ENCODE measurements at places on chromosomes 7 and 10.

DNA sequence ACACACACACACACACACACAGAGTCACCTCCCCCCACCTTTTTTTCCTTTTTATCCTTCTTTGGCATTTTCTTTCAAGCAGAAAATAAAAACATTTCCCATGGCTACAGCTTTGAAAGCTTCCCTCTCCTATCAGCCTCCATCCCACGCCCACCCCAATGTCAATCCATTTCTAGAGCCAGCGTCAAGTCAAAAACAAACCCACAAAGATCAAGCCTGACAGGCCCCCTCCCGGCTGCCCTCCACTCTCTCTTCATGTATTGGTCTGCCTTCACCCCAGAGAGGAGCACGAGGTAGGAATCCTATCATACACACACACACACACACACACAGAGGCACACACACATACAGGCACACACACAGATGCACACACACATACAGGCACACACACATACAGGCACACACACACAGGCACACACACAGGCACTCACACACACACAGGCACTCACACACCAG lies 8.0 kb upstream of the TNRC18 start:
- H3K27me3 ChIP-seq, result peaks cover 36% of the 10 kb centered on the region
- DNase-seq, result no peak
- peaks cover 6% of the 10 kb centered on the region for H3K4me1 ChIP-seq
- H3K27ac ChIP-seq, result no peak overlapping the region

GRCh38 chr10:72490951-72491350 lies 134.9 kb downstream of the MICU1 start:
- no peak overlapping the region for H3K27ac ChIP-seq
- no peaks in the 10 kb centered on the region for H3K27me3 ChIP-seq
- no peaks in the 10 kb centered on the region for H3K36me3 ChIP-seq

GRCh38 chr10:34498821-34499220 lies 316.3 kb downstream of the PARD3 start:
- no peak overlapping the region for H3K27ac ChIP-seq
- H3K4me3 ChIP-seq, result no peak overlapping the region
- peaks cover 5% of the 10 kb centered on the region for H3K27me3 ChIP-seq
- no peaks in the 10 kb centered on the region for H3K4me1 ChIP-seq
- no peak for DNase-seq

GRCh38 chr7:2477447-2478398 lies 1.5 kb upstream of the GRIFIN start:
- no peaks in the 10 kb centered on the region for H3K4me1 ChIP-seq
- H3K27me3 ChIP-seq, result peaks cover 1% of the 10 kb centered on the region
- H3K27ac ChIP-seq, result no peak overlapping the region
- DNase-seq, result peak; percentile 81
- H3K4me3 ChIP-seq, result no peak overlapping the region
- no peaks in the 10 kb centered on the region for H3K36me3 ChIP-seq

GRCh38 chr10:488933-489215 lies 200.6 kb downstream of the DIP2C start:
- H3K27ac ChIP-seq, result no peak overlapping the region
- no peak overlapping the region for H3K4me3 ChIP-seq
- H3K4me1 ChIP-seq, result peaks cover 13% of the 10 kb centered on the region
- peaks cover 6% of the 10 kb centered on the region for H3K27me3 ChIP-seq
- no peaks in the 10 kb centered on the region for H3K36me3 ChIP-seq

- H3K27me3 ChIP-seq, result peaks cover 9% of the 10 kb centered on the region
- DNase-seq, result no peak
- H3K4me3 ChIP-seq, result no peak overlapping the region
These were observed 33.0 kb downstream of the PTPRE start for GRCh38 chr10:127939786-127940330.

GRCh38 chr10:9140373-9140772 lies 1085.9 kb downstream of the GATA3 start:
- H3K4me3 ChIP-seq, result no peak overlapping the region
- no peaks in the 10 kb centered on the region for H3K36me3 ChIP-seq
- no peak for DNase-seq
